ENCODE measurements at places on chromosomes 7 and 10.

- no peak for DNase-seq
Measured at GRCh38 chr7:33698041-33698440, 207.3 kb upstream of the BMPER start.

GRCh38 chr10:69088801-69089501, 1.0 kb downstream of the SRGN start:
- peak; percentile 88 for DNase-seq

DNA sequence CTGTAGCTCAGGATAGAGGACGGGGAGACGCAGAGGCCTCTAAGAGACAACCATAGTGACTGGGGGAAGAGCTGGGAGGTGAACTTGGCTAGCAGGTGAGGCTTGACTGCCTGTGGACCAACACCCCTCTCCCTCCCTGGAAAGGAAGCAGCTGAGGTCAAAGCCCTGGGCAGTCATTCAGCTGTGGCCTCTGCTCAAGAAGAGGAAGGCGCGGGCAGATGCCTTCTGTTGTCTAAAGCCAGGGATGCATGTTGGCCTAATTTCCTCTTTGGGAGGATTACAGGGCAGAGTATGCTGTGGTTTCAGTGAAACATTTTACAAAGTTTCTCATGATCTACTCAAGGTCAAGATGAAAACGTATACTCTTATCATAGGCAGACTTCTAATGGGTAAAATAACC, 327.1 kb downstream of the PRPF18 start:
- DNase-seq: no peak

- DNase-seq: no peak
Measured at GRCh38 chr7:116145245-116145852, 65.0 kb upstream of the TES start.

DNA sequence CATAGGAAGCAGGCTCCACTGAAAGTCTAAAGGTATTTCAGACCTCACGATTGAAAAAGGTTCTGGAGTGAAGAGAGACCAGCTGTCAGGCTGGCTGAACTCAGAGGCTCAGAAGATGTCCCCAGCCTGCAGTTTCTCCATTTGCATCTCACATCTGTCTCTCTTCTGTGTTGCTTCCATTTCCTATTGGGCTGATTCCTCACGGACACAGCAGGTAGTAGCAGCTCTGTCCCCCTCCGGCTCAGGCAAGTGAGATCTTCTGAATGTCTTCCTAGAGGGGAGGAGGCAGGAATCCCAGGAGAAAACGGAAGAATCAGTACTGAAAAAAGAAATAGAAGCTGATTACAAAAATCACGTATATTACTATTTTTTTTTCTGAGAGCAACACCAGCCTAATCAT, 274.1 kb upstream of the COBL start:
- DNase-seq: no peak

- no peak for DNase-seq
Measured at GRCh38 chr10:21069929-21070700, 173.0 kb upstream of the NEBL start.

DNA sequence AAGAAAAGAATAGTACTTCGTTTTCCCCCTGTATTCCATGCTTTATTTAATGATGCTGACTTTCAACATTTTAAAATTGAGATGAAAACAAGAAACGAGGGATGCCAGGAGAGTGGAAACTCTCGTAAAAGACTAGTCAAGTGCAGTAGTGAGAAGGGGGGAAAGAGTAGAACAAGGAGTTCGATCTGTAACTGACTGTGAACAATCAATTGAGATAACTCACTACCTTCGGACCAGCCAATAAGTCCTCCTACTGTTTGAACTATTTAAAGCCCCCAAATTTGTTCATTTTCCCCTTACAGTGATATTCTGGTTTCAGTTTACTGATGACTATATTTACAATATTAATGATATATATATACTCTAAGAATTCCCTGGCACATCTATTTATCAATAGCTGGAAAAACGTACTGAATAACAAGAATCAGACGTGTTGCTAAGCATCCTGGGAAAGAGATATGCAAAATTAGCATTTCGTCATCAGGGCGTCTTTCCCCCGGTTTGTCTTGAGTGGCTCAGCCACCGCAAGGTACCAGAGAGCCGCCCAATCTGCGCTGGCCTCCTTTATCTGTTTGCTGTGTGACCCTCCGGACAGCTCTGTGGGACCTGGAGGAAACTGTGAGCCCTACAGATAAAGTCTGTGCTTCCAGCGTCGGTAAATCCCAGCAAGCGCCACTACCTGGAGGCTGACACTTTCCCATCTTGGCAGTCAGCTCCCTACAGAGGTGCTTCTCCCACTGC, 41.1 kb downstream of the PDIA4 start:
- DNase-seq: peak; percentile 91

DNA sequence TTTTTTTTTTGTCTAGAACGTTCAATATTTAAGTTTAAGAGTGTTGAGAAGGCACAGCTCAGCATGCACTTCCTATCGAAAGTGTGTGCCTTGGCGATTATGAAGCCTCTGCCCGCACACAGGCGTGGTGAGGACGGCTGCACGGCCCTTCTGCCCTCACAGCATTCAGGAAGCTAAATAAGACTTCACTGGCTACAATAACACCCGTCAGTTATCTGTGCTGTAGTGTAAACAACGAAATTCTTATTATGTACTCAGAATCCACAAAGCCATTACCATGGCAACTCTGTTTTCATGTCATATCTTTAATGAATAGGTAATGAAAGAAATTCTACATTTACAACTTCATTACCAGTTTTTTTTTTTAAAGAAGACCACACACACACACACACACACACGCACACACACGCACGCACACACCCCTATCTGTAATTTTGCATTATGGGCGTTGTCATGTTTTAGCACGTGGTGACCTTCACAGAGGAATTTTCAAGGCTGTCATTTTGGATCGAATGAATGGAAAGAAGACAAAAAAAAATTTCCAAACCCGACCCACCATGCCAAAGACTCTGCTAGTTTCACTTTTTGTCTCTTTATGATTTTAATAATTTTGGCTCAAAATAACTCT, 254.8 kb upstream of the CTBP2 start:
- DNase-seq: no peak

- no peak for DNase-seq
Measured at GRCh38 chr7:127816354-127817190, 164.6 kb downstream of the SND1 start.

- no peak for DNase-seq
Measured at GRCh38 chr7:93720106-93720505, 145.6 kb upstream of the CALCR start.
